ENCODE measurements at places on chromosomes 4 and X.

DNA sequence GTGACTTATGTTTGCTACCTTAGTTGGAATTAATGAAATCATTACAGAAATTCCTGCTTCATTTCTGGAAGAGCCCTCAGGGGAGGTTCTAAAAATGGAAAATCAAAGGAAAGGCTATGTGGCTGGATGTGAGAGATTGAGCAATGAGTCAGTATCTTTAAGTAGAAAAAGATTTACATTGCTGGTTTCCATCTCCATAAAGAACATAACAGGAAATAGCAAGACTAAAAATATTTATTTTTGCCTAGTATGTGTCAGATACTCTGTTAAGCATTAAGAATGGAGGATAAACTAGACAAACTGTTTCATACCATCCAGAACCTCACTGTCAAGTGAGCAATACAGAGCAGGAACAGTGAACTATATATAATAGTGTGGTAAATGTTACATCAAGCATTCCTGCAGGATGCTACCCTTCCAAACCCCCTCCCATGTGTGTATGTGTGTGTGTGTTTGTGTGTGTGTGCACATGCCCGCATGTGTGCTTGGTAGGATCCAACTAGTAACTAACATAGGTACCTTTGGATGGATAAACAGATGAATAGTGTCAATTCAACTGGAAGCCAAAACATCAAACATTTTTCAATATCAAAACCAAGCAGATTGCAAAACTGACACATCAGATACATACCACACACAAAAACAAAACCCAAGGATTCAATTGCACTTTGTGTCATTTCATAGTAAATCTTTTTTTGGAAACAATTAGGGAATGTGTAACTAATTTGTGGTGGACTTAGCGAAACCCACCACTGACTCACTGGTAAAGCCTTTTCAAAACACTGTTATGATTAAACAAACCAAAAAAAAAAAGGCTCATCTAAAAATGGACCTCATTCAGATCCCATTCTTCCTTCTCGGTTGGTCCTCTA is 223.4 kb downstream of the SHROOM3 start:
- DNase-seq, result no peak

- no peak for DNase-seq
These were observed 5.9 kb upstream of the STIM2 start for GRCh38 chr4:26854701-26855100.

- DNase-seq, result no peak
These were observed 334.0 kb upstream of the NDST3 start for GRCh38 chr4:117700111-117700892.

DNA sequence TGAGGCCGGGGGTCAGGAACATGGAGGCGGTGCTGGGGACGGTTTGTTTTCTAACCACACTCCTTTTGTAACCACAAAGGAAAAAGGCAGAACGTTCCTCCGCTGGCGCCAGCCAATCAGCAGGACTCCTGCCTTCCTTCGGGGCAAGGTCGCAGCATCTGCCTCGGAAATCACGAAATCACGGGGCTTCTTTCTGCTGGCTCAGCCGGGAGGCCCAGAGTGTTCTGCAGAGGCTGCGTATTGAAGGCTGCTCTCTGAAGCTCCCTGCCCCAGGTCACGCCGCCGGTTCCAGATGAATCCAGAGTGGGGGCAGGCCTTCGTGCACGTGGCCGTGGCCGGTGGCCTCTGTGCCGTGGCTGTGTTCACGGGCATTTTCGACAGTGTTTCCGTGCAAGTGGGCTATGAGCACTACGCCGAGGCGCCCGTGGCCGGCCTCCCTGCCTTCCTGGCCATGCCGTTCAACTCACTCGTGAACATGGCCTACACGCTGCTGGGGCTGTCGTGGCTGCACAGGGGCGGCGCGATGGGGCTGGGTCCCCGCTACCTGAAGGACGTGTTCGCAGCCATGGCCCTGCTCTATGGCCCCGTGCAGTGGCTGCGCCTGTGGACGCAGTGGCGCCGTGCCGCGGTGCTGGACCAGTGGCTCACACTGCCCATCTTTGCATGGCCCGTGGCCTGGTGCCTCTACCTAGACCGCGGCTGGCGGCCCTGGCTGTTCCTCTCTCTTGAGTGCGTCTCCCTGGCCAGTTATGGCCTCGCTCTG is 9.4 kb downstream of the TMEM187 start:
- peak; percentile 80 for DNase-seq

DNA sequence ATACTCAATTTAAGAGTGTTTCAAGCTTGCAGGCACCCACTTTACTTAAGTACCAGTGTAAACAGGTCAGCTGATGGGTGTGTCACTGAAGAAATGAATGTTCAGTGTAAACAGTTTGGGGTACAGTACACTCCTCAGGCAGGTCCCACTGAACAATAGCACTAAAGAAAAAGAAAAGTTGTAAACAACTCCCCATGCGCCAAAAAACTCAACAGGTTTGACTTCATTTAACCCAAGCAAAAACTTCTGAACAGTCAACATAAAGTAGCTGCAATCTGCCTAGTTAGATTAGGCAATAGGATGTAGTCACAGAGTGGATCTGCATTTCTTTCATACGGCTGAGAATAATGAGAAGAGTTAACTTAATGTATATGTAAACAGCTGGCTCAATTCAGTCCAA is 93.2 kb downstream of the FAM13A start:
- DNase-seq, result no peak

DNA sequence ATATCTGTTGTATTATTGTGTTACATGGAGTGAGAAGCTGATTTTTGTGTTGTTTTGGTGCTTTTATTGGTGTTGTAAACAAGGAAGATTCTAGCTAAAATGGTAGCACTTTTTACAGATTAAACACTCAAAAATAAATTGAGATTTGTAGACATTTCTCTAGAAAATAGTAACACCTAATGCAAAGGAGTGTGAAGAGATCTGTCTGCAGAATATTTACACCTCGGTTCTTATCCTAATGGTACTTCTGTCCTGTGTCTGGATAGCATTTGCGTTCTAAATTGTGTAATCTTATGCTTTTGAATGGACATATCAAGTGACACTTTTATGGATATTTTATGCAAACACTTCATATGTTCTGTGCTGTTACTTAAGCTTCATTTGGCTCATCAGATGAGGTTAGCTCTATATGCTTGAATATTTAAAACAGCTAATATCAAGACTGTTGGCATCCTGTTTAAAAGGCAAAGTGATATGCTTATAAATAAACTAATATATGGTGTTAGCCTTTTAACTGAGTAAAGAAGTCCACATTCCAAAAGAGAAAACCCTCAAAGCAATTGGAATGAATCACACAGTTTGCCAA is 6.0 kb downstream of the PCDH7 start:
- DNase-seq, result no peak

DNA sequence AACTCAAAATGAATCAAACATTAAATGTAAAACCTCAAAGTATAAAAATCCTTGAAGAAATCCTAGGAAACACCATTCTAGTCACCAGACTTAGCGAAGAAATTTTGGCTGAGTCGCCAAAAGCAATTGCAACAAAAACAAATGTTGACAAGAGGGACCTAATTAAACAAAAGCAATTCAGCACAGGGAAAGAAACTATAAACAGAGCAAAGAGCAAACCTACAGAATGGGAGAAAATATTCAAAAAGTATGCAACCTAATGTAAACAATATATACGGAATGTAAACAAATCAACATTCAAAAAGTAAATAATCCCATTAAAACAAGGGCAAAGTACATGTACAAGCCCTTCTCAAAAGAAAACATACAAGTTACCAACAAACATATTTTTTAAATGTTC is 974.7 kb downstream of the TRAM1L1 start:
- DNase-seq, result no peak

GRCh38 chr4:139299536-139299935 is 1.8 kb upstream of the NAA15 start:
- DNase-seq, result no peak

- no peak for DNase-seq
These were observed 5.2 kb upstream of the SCFD2 start for GRCh38 chr4:53371049-53371448.

DNA sequence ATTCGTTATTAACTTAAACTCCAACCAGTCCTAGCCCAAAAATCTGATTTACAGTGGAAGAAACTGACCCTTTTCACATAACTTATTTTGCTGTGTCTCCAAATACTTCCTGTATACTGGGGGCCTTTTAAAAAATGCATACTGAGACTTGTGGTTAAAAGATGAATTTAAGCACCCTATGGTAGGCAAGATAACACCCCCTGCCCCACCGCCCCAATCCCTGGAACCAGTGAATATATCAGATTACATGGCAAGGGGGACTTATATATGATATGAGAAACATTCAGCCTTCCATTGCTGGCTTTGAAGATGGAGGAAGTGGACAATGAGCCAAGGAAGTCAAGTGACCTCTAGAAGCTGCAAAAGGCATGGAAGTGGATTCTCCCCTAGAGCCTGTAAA is 3.1 kb upstream of the CLCN3 start:
- no peak for DNase-seq

- DNase-seq, result no peak
These were observed 104.6 kb upstream of the MXRA5 start for GRCh38 chrX:3450881-3451570.

DNA sequence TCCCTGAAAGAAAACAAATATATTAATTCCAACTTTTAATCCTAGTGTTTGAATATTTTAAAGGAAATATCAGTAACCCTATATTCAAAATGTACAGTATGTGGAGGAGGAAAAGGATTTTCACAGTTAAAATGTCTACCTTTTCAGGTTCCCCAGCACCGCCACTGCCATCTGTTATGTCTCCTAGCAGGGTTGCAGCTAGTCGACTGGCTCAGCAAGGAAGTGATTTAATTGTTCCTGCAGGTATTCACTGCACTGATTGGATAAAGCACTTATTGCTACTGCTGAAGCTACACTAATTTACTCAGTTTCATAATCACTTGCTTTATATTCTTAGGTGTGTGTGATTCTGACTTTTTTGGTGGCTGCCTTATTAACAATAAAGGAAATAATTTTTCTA is 65.5 kb upstream of the FHDC1 start:
- DNase-seq, result no peak

DNA sequence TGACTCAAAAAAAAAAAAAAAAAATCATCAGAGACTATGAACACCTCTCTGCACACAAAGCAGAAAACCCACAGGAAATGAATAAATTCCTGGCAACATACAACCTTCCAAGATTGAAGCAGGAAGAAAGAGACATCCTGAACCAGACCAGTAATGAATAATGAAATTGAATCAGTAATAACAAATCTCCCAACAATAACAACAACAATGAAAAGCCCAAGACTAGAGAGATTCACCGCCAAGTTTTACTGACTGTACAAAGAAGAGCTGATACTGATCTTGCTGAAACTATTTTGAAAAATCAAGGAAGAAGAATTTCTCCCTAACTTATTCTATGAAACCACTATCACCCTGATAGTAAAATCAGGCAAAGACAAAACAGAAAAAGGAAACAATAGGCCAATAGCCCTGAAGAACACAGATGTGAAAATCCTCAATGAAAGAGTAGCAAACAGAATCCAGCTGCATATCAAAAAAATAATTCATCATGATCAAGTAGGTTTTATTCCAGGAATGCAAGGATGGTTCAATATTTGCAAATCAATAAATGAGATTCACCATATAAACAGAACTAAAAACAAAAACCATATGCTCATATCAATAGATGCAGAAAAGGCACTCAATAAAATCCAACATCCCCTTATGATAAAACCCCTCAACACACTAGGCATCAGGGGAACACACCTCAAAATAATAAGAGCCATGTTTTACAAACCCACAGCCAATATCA is 31.0 kb upstream of the PLK4 start:
- no peak for DNase-seq

DNA sequence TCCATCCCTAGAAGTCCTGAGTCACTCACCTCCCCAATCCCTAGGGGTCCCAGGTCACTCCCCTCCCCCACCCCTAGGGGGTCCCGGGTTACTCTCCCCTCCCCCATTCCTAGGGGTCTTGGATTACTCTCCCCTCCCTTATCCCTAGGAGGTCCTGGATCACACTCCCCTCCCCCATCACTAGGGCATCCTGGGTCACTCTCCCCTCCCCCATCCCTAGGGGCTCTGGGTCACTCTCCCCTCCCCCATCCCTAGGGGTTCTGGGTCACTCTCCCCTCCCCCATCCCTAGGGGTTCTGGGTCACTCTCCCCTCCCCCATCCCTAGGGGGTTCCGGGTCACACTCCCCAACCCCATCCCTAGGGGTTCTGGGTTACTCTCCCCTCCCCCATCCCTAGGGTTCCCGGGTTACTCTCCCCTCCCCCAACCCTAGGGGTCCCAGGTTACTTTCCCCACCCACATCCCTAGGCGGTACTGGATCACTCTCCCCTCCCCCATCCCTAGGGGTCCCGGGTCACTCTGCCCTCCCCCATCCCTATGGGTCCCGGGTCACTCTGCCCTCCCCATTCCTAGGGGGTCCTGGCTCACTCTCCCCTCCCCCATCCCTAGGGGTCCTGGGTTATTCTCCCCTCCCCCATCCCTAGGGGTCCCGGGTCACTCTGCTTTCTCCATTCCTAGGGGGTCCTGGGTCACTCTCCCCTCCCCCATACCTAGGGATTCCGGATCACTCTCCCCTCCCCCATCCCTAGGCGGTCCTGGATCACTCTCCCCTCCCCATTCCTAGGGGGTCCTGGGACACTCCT is 2.1 kb downstream of the ASMTL start:
- no peak for DNase-seq

DNA sequence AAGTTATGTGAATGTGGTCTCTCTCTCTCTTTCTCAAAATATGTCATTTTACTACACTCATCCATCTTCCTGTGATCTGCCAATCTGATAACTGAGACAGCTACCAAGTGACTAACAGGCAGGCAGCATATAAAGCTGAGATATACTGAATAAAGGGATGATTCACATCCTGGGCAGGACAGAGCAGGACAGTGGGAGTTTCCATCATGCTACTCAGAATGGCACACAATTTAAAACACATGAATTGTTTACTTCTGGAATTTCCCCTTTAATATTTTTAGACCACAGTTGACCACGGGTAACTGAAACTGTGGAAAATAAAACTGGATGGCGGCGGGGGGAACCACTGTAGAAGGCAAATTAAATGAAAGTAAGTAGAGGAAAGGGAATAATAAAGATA is 58.6 kb upstream of the DCTD start:
- DNase-seq, result no peak

DNA sequence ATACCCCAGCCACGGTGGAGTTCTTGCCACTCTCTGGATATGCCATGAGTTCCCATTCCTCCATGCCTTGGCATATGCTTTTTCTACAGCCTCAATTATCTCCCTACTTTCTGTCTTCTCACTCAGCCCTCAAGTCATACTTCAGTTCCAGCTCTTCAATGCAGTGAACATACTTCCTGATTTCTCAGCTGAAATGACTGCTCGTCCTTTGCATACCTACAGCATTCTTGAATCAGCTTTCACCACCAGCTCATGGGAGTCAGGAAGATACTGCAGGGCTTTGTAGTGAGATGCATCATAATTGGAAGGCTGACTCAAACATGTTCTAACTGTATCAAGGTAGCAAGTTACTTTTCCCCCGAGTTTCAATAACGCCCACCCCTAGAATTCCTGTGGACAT is 118.4 kb downstream of the APBB2 start:
- DNase-seq, result no peak

DNA sequence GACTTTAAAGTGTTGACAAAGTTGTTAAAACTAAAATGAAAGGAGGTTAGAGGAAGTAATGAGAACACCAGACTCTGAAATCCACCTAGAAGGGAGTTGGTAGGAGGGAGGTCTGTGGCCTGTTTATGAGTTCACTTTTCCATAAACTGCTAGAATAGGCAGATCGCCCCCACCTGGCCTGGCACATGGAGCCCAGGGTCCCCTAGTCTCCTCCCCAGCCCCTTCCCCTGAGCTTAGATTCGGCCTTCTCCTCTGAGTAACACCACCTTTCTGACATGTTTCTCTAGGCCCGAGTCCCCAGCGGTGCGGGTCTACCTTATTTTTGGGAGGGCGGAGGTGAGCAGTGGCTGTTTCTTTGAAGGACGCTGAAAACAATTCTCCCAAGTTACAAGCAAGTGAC is 54.5 kb upstream of the FAT1 start:
- DNase-seq, result no peak
